Mesothelial cell of epicardium (in vitro differentiated cells): ENCODE measurements at places on chromosomes 6 and 20.

- DNase-seq = no peak
Measured at GRCh38 chr20:18388860-18389259, 78.0 kb downstream of the DZANK1 start.

- DNase-seq = no peak
Measured at GRCh38 chr20:14855171-14855570, 517.8 kb upstream of the FLRT3 start.

DNA sequence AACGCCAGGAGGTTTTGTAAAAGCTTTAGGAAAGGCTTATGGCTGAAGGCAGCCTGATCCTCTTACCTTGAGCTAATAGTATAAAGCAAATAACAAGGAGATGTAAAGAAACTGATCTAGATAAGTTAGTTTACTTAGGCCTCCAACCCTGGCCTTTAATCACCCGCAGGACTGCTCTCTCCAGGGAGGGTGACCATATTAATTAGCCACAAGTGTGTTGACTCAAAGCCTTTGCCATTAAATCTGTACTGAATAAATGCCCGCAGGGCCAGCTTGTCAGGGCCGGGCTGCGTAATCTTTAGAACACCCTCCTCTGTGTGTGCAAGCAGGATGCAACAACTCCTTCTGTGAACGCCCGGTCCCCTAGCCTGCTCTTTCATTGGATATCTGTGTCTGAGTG is 6.1 kb upstream of the PRSS16 start:
- DNase-seq = no peak

DNA sequence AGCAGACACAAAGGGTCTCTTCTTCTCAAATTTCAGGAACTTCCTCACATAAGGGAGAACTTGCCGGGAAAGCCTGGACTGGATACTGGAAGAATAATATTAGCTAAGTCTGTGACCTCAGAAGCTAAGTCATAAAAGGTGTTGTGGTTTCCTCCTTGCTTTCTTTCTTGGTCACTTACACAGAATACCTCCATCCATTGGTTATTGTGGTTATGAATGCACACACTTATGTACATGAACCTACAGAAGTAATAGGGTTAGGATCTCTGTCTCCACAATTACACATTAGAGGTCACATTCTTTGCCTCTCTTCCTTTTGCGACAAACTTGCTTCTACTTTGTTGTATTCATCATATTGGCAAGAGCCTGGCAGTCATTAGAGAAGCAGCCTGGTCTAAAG is 40.4 kb downstream of the ZNF391 start:
- DNase-seq = no peak

DNA sequence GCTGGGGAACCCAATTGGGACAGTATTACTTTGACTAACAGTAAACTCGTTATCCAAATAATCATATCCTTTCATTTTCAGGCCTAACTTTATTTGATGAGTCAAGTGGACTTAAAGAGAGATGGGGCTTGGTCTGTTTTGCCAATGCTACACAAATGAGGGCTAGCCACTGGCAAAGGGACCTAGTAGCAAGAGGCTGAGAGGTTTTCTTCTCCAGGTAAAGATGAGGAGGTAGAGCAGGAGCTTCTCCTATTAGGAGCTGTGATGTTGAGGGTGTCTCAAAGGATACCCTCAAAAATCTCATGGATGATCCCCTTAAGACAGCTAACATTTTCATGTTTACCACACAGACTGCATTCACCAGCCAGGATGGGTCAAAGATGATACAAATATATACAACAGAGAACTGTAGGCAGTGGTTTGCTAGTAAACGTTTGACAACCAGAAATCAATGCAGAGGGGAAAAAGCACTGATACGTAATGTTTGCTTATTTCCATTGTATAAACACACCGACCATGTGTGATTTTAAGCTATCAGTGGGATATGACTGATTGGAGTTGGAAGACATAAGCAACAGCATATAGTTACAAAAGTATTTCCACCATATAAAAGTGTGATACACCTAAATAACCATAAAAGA is 153.3 kb downstream of the IBTK start:
- DNase-seq = no peak

DNA sequence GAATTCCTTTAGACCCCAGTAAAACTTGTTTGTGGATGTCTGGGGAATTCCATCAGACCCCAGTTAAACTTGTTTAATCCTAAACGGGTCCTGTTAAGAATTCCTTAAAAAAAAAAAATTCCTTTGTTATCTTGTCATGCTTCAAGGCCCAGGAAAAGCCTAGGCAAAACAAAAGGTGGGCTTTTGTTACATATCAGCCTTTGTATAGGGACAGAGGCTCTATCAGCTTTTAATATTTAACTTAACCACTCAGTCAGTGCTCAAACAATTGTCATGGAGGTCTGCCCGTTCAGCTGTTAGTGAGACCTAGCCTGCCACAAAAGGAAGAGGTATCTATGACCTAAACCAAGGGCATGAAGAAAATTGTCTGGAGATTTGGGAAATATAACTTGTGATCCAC is 53.1 kb downstream of the SLC22A1 start:
- DNase-seq = no peak

DNA sequence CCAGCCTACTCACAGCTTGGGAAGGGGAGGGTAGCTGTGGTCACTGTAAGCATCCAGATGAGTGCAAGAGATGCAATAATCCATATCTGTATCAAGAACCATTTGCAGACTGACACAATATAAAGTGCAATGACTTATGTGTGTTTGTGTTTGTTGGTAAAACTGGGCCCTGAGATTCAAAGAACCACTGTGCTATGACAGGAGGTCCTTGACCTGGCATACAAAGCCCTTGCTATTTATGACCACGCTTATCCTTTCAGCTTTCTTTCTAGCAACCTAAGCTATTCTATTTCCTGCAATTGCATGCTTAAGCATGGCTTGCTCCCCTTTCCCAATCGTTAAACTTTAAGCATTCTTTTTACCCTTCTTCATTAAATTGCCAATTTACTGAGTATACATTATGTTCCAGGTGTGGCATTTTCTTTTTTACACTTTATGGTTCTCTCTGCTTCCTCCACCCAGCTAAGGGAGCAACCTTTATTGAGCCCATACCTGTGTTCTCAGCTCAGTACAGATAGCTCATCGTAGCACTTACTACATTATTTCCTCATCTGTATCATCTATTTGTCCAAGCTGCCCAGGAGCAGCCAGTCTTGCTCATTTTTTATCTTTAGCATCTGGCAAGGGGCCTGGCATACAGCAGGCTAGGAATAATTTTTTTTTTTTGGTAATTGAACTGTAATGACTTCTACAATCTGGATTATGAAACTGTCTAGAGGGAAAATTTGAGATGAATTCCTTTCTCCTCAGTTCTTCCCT is 3.5 kb downstream of the MCUR1 start:
- DNase-seq = no peak

DNA sequence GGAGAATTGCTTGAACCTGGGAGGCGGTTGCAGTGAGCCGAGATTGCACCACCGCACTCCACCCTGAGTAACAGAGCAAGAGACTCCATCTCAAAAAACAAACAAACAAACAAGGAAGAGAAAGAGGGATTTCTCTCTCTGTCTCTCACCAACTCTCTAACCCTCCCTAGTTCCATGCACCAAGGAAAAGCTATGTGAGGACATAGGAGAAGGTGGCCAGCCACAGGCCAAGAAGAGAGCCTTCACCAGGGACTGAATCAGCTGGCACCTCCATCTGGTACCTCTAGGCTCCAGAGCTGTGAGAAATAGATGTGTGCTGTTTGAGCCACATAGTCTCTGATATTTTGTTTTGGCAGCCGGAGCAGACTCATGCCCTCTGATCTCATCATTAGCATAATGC is 9.0 kb upstream of the FAM110A start:
- DNase-seq = no peak

- DNase-seq = no peak
Measured at GRCh38 chr6:3390698-3391097, 66.2 kb downstream of the SLC22A23 start.

DNA sequence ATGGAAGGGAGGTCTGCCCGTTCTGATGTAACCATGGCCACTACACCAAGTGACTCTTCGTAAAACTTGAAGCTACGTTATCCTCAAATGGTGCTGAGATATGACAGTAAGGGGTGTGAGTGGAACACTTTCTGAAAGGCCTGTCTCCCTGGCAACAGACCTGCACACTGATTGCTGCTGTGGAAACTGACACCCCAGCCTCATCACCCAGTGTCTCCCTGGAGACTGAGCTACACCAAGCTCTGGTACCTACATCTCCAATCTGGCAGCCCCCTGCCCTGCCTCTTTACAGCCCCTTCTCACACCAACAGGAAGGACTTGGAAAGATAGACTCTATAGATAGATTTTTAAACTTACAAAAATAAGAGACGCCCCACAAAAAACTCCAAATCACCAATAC is 13.2 kb downstream of the PI16 start:
- DNase-seq = no peak

GRCh38 chr6:42396720-42397119 is 55.0 kb downstream of the TRERF1 start:
- no peak for DNase-seq
